ENCODE measurements at places on chromosomes 4 and X. TPM values are rescaled to one million over a fixed set of nuclear protein-coding genes. Genes with fewer than 3 reads are reported as not detected.

DNA sequence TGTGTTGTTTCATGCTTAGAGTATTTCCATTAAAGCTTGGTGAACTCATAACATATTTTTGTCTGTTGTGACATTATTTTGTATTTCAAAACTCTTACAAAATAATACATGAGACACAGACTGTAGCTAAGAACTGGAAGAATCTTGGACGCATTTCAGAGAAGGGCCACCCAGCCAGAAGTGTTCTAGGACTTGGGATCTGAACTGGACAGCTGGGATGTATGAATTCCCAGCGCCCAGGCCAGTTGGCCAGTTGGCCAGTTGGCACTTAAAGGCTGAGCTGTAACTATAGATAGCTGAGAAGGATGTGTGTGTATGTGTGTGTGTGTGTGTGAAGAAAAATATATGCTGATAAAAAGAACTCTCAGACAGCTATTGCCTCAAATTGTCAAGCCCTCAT lies 193.4 kb upstream of the GPR101 start:
- DNase-seq, result no peak

GRCh38 chrX:46849933-46850332 lies 13.1 kb downstream of the RP2 start:
- no peak for DNase-seq

- no peak for DNase-seq
Measured at GRCh38 chrX:154403858-154404257, 5.2 kb downstream of the DNASE1L1 start.

DNA sequence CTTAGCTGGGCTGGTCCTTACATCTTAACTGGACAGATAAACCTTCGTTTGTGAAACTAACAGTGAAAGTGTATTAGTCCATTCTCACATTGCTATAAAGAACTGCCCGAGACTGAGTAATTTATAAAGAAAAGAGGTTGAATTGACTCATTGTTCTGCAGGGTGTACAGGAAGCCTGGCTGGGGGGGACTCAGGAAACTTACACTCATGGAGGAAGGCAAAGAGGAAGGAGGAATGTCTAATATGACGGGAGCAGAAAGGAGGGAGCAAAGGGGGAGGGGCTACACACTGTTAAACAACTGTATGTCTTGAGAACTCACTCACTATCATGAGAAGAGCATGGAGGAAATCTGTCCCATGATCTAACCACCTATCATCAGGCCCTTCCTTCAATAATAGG lies 1566.5 kb upstream of the PCDH7 start:
- no peak for DNase-seq

USP51 gene
- 1.7 TPM for total RNA-seq

DNA sequence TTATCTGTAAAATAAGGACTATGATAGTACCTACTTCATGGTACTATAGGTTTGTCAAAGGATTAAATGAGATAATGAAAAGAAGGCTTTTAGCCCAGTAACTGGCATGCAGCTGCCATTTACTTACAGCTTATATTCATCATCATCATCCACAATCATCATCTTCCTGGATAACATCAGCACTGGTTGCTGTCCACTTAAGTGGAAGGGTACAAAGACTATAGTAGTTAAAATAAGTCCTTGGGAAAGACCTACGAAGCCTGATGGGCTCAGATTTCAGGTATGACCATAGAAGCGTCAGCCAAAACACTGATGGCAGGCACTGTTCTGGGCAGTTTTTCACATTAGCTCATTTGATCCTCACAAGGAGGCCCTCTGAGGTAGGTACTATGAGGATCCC lies 20.6 kb downstream of the CCDC149 start:
- DNase-seq, result no peak

DNA sequence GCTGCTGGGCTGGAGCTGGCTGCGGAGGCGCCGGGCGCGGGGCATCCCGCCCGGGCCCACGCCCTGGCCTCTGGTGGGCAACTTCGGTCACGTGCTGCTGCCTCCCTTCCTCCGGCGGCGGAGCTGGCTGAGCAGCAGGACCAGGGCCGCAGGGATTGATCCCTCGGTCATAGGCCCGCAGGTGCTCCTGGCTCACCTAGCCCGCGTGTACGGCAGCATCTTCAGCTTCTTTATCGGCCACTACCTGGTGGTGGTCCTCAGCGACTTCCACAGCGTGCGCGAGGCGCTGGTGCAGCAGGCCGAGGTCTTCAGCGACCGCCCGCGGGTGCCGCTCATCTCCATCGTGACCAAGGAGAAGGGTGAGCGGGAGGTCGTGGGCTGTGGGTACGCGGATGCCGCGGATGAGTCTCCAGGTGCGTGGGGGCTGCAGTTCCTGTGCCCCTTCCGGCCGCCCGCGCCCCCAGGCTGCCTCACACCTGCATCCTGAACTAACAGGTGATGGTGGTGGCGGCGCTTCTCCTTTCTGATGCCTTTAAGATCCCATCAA lies 499 bp downstream of the CYP2U1 start:
- DNase-seq, result no peak

GABRE gene
- 4.2 TPM for total RNA-seq

ASB5 gene
- total RNA-seq, result 0.90 TPM

GRCh38 chrX:109886122-109886761 lies 116.7 kb upstream of the TMEM164 start:
- no peak for DNase-seq

CABS1 gene
- total RNA-seq, result not detected

DNA sequence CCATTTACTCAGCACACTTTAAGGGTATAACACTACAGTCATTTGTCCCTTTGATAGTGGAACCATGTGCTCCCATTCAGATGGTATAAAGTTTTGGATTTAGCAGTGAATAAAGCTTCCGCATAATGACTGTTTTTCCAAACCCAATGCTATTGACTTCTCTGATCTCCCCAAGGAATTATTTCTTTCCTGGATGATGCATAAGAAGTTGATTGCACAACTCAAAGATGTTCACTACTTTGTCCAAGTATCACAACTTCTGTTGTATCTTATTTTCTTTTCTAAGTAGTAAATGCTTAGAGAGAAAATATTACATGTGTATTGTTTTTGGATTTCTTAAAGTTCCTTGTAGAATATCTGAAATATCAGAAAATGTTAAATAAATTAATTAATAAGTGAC lies 300.2 kb downstream of the GPM6A start:
- no peak for DNase-seq

- DNase-seq, result no peak
Measured at GRCh38 chrX:37332055-37332454, 17.1 kb upstream of the PRRG1 start.

FGF13 gene
- 1.9 TPM for total RNA-seq

NR0B1 gene
- total RNA-seq, result not detected

RIBC1 gene
- 0.86 TPM for total RNA-seq

DNA sequence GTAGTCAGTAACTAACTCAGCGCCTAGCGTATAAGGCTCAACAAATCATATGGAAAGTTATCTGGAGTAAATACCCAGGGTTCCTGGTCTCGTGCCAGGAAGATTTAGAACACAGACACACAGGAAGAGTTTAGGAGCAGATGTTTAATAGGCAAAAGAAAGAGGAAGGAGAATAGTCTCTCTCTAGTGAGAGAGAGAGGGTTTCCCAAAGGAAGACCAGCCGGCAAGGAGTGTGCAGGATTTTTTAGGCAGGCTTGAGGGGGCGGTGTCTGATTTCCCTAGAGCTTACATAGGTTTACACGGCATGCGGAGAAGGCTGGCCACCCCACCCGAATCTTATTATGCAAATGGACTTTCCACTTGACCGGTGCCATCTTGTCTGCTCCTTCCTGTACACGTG lies 284.0 kb upstream of the FRG1 start:
- DNase-seq, result no peak

GRCh38 chr4:168361365-168362024 lies 42.9 kb upstream of the DDX60 start:
- DNase-seq, result no peak

DNA sequence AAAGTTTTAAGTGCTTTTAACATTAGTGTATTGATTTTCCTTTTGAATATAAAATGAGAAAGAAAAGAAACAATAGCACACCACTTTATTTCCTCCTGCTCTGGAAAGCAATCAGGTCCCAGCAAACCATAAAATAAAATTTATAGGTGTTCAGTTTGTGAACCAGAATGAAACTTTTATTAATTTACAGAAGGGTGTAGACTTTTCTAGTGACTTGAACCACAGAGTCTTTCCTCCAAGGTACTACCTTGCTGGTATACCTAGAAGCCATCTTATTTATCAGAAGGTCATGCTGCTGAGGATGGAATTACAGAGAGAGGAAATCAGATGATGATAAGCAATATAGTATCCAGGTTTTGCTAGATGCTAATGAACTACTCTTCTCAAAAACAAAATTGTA lies 27.6 kb upstream of the RPS6KA3 start:
- DNase-seq, result no peak

OFD1 gene
- total RNA-seq, result 7.7 TPM

GLRA3 gene
- not detected for total RNA-seq

DNA sequence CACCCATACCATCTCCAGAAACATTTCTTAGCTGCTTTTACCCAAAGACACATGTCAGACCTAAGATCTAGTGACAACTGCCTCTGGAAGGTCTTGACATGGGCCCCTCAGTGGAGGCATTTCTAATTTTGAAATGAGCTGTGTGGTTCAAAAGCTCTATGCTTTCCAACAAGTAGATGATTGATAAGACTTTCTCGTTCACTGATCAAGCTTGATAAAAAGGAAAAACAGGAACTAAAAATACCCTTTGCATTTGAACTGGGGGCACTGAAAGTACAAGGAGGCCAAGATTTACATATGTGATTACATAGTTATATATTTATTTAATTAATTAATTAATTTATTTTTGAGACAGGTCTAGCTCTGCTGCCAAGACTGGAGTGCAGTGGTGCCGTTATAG lies 61.3 kb upstream of the SCOC start:
- no peak for DNase-seq

MSN gene
- total RNA-seq, result 256 TPM

MTCP1 gene
- 0.85 TPM for total RNA-seq

DNA sequence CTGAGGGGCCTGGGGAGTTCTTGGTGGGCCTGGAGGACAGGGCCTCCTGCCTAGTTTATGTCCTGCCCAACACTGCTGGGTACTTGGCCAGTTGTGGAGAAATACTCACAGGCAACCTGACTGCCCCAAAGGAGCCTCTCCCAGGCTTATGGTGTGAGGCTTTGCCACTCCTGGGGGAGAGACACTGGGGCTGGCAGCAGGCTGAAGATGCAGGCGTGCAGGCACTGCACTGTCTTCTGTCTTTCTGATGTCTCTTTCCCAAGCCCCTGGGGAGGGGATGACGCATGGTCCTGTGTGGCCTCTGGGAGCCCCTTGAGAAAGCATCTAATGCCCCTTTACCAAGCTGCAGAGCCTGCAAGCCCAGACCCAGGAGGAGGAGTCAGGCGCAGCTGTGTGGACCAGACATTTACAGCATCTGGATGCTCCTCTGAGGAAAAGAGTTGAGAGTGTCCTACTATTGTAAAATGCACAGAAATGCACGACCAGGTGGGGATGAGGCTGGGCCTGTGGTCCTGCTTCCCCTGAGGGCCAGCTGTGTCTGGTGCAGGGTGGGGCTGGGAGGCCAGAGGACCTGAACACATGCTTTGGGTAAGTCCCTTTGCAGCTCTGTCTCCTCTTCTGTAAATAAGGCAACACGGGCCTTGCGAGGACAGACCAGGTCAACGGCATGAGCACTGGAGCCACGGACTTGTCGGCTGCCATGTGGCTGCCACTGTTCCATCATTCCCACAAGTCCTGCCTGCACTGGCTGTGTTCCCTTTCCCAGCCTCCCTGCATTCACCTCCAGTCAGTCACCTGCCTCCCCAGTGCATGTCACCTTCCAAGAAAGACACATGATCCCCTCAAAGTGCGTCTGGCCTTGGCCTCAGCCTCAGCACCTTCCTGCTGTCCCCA lies 8.4 kb downstream of the TMEM271 start:
- DNase-seq, result no peak

DNA sequence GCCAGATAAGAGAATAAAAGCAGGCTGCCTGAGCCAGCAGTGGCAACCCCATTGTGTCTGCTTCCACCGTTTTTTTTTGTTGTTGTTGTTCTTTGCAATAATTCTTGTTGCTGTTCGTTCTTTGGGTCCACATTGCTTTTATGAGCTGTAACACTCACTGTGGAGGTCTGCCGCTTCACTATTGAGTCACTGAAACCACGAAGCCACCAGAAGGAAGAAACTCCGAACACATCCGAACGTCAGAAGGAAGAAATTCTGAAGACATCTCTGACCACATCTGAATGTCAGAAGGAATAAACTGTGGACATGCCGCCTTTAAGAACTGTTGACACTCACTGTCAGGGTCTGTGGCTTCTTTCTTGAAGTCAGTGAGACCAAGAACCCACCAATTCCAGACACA lies 110.5 kb downstream of the PCDH18 start:
- no peak for DNase-seq

GRCh38 chr4:6206771-6207290 lies 6.5 kb upstream of the JAKMIP1 start:
- DNase-seq, result no peak

GRCh38 chr4:22202246-22202974 lies 253.8 kb upstream of the KCNIP4 start:
- no peak for DNase-seq

DNA sequence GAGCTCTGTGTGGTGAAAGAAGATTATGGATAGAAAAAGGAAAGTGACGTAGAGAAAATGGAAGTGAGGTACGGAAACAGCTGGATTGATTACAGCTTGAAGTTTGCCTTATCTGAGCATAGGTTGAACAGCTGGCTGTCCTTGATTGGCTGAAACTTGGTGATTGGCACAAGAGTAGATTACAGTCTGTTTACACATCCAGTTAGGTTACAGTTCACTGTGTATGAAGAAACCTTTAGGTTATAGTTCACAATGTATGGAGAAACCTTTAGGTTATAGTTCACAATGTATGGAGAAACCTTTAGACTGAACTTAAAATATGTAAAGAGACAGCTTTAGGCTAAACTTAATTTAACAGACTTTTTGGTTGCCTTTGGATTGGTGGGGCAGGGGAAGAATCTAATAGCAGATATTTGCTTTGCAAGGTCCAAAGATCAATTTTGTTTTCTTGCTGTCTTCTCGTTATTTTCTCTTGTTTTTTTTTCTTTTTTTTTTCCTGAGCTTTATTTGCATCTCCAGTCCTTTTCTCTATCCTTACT lies 15.6 kb upstream of the ART3 start:
- DNase-seq, result no peak

DNA sequence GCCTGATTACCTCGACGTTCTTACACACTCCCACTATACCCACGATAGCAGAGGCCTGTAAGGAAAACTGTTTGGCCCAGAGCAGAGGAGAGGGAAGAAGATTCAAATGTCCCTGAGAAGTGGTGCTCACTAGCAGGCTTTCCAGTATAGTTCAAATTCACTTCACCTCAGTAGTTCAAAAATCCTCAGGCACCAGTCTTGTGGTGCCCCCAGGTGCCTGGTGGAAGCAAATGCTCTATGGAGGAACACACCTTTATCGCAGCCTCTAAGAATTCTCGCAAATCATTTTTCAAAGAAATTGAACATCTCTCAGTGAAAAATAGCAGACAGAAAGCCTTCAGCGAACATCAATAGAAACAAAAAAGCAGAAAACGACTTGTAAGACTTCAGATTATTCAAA lies 12.2 kb upstream of the MTMR1 start:
- no peak for DNase-seq
